ENCODE measurements at places on chromosomes 7 and 10. TPM values are rescaled to one million over a fixed set of nuclear protein-coding genes. Genes with fewer than 3 reads are reported as not detected.
A peak's percentile ranks its signal among the peaks of the same experiment; 100 is the strongest.

Gene RPEL1
- total RNA-seq, result not detected

Gene RARRES2
- 5.9 TPM for total RNA-seq

GRCh38 chr7:28686418-28686800 lies 271.7 kb downstream of the TRIL start:
- DNase-seq, result no peak

DNA sequence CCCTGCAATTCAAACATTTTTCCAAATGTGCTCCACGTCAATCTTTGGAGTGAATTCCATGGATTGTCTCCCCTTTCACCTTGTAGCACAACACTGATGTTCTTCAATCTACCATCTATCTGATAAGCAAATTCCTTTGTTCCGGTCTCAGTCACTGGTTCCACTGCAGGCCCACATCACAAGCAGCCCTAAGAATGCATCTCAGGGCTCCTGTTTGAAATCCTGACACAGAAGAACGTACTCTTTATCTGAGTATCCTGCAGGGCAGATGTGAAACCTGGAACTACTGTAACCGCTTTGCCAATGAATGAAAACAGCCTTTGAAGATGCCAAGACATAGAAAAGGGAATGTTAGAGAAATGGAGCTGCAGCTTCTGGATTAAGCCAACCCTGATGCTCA lies 62.9 kb upstream of the FAM133B start:
- no peak for DNase-seq

DNA sequence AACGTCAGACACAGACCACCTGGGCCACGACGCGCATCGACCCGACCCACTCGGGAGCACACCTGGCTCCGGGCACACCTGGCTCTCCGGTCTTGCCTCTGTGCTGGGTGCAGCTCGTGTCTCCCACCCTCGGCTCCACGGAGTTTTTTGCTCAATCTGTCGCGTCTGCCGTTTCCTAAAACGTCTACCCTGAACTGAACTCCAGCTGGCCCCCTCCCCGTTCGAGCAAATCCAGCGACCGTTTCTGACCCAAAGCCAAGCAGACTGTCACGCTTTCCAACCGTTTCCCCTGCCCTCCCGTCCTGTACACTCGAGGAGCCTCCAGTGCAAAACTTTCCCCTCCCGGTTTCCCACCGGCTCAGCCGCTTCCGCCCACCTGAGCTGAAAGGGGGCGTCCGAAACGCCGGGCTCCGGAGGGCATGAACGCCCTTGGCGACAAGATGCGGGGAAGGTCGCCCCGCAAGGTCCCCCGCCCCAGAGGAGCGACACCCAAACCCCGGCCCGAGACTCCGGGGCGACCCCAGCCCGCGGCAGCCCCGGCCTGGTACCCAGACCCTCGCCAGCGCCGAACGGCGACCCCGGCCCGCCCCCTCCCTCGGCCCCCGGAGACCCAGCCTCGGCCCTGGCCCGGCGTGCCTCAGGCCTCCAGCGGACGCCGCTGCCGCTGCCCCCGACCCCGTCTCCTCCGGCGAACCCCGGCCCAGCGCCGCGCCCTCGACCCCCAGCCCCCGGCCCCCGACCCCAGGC lies 557 bp downstream of the CYTH3 start:
- no peak for DNase-seq

DNA sequence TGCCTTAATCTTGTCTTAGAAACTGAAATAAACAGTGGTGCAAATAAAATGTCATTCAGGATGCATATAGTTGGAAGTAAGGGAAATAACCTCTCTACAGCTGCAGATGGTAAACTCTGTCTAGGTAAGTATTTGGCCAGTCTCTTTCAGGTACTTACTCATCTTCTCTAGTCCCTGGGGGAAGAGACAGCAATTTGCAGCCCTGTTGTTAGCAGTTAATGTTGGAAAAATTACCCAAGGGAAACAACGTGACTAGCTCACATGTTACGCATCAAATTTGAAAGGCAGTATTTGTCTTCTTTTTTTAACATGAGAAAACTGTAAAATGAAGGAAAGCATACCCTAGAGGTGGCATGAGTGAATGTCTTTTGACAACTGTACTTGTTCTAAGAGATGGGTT lies 3.2 kb upstream of the HUS1 start:
- DNase-seq, result no peak

DNA sequence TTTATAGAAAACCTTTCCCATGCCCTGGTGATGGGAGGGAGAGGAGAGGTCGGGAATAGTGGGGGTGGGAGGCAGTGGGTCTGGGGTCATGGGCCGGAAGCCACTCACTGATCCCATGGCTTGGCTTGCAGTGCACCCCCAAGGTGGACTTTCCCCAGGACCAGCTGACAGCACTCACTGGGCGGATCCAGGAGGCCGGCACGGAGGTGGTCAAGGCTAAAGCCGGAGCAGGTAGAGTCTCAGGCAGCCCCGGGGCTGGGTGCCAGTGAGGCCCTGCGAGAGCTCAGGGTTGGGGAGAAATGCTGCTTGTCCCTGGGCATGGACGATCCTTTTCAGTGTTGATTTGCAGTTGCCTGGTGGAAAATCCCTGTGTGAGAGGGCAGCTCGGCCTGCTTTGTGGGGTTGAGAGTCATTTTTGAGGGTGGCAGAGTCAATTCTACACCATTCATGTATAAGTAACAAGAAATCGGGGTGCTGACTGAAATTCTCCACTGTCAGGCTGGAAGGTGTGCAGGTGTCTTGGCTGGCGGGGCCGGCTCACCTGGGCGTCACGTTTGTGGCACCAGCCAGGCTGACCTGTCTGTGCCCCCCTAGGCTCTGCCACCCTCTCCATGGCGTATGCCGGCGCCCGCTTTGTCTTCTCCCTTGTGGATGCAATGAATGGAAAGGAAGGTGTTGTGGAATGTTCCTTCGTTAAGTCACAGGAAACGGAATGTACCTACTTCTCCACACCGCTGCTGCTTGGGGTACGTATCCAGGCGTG lies 16.5 kb downstream of the MDH2 start:
- DNase-seq, result no peak

- DNase-seq, result peak; percentile 83
These were observed 6.6 kb downstream of the NIPSNAP2 start for GRCh38 chr7:55970978-55971377.

DNA sequence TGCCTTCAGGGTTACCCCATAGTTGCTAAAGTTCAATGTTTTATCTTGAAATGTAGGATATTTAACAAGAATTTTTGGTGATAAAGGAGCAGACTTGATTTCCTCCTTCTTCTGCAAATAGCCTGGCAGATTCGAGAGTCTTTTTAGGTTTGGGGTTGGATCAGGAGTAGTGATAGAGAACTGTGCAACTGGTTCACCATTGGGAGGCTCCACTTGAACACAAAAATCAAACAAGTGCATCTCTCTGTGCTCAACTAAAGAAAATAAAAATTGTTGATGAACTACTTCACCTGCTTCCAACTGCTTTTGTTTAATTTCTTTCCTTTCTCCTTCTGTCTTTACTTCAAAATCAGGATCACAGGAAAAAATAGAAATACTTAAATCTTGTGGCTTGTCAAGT lies 58.5 kb downstream of the MACC1 start:
- DNase-seq, result no peak

GRCh38 chr10:18214691-18215563 lies 74.7 kb downstream of the CACNB2 start:
- no peak for DNase-seq

DNA sequence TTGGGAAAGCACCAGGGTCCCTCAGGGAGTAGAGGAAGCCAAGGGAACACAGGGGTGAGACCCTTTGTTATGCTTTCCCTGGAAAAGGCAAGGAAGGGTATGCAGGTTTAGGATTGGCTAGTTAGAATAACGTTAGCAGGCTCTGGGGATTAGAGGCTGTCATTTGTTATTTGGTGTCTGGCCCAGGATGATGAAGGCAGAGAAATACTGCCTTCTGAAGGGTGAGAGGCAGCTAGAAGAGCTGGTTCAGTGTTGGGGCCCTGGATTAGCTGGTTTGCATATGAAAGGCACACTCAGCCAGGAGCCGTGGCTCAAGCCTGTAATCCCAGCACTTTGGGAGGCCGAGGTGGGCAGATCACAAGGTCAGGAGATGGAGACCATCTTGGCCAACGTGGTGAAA lies 3.0 kb upstream of the PILRA start:
- DNase-seq, result no peak

DNA sequence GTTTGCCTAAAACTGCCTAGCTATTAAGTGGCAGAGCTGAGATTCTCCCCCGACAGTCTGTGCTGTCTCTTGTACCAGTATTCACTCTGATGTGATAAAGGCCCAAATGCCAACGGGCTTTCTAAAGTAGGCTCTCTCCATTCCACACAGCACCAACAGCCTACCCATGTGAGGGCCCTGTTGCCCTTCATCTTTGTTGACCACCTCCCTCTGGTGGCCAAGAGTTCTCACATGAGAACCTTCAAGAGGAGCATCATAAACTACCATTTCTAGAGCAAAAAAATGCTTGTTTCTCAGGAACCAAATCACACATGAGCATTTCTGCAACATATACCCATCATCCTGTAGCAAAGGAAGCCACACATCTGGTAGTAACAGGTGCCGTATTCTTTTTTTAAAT lies 185.8 kb downstream of the GRM8 start:
- no peak for DNase-seq

- no peak for DNase-seq
These were observed 204.1 kb downstream of the TRIL start for GRCh38 chr7:28754027-28754426.

- DNase-seq, result no peak
These were observed 83.0 kb upstream of the CXCL12 start for GRCh38 chr10:44467900-44468299.

Measured in gastrocnemius medialis (tissue), 4 donors.